ENCODE measurements at places on chromosomes 12 and 14.

- no peaks in the 10 kb centered on the region for H3K4me1 ChIP-seq
- H3K27me3 ChIP-seq: no peaks in the 10 kb centered on the region
- no peaks in the 10 kb centered on the region for H3K36me3 ChIP-seq
- no peak overlapping the region for H3K4me3 ChIP-seq
- no peak for DNase-seq
These were observed 308.4 kb downstream of the SEC23A start for GRCh38 chr14:38794677-38795076.

GRCh38 chr12:25670076-25671055 lies 117.3 kb upstream of the LMNTD1 start:
- no peak overlapping the region for H3K4me3 ChIP-seq
- H3K36me3 ChIP-seq: no peaks in the 10 kb centered on the region

GRCh38 chr12:129873833-129874208 lies 30.0 kb downstream of the TMEM132D start:
- no peaks in the 10 kb centered on the region for H3K36me3 ChIP-seq
- no peaks in the 10 kb centered on the region for H3K27me3 ChIP-seq
- DNase-seq: no peak
- no peak overlapping the region for H3K27ac ChIP-seq
- no peaks in the 10 kb centered on the region for H3K4me1 ChIP-seq

DNA sequence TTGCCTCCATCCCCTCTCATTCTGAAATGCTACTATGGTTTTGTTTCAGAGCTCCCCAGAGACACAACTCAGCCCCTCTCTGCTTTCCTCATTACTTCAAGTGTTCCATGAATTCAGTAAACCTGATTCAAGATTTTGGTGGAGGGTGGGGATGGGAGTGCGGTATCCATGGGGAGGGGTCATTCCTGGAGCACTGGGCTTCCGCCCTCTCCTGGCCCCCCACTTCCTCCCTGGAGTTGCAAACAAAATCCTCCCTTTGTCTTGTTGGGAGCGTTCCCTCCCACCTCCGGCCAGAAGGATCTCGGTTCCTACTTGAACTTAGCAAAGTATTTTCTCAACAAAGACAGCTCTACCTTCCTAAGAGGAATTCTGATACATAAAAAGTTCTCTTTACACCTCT lies 71.8 kb upstream of the LTA4H start:
- no peak overlapping the region for H3K27ac ChIP-seq
- no peaks in the 10 kb centered on the region for H3K27me3 ChIP-seq
- no peak overlapping the region for H3K4me3 ChIP-seq
- peaks cover 14% of the 10 kb centered on the region for H3K4me1 ChIP-seq
- no peak for DNase-seq

GRCh38 chr12:106845902-106846301 lies 71.4 kb downstream of the RIC8B start:
- DNase-seq: no peak
- peaks cover 40% of the 10 kb centered on the region for H3K36me3 ChIP-seq
- H3K4me3 ChIP-seq: no peak overlapping the region

- H3K27ac ChIP-seq: no peak overlapping the region
- H3K36me3 ChIP-seq: no peaks in the 10 kb centered on the region
- H3K4me1 ChIP-seq: no peaks in the 10 kb centered on the region
- no peak overlapping the region for H3K4me3 ChIP-seq
- no peak for DNase-seq
These were observed 29.3 kb upstream of the RASSF8 start for GRCh38 chr12:25929142-25929541.

- H3K4me1 ChIP-seq: no peaks in the 10 kb centered on the region
- no peaks in the 10 kb centered on the region for H3K36me3 ChIP-seq
- H3K4me3 ChIP-seq: no peak overlapping the region
- no peak overlapping the region for H3K27ac ChIP-seq
- no peaks in the 10 kb centered on the region for H3K27me3 ChIP-seq
- no peak for DNase-seq
These were observed 1366.5 kb downstream of the AACS start for GRCh38 chr12:126431767-126432166.

DNA sequence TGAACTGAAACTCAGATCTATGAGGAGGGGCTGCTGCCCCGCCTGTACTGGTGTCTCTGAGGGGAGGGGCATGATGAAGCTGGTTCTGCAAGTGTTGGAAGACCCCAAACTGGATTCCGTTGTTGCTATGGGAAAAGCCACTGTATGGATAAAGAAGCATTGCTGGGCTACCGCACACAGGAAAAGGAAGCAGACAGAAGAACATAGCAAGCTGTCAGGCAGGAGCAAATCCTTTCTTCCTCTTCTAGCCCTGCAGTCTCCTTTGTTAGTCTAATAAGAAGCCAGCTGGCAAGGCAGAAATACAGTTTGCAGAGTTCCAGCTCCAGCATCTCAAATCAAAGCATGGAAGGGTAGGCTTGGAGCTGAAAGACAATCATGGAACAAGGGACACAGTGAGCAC lies 26.3 kb upstream of the NR1H4 start:
- DNase-seq: no peak
- no peak overlapping the region for H3K4me3 ChIP-seq
- H3K4me1 ChIP-seq: no peaks in the 10 kb centered on the region
- no peaks in the 10 kb centered on the region for H3K36me3 ChIP-seq
- H3K27ac ChIP-seq: no peak overlapping the region

GRCh38 chr12:51898506-51898905 lies 8.8 kb upstream of the ACVRL1 start:
- peak overlapping the region; percentile 36 for H3K27ac ChIP-seq
- no peaks in the 10 kb centered on the region for H3K27me3 ChIP-seq
- H3K4me3 ChIP-seq: no peak overlapping the region
- H3K4me1 ChIP-seq: no peaks in the 10 kb centered on the region
- no peak for DNase-seq

GRCh38 chr12:31423405-31423804 lies 97.5 kb upstream of the SINHCAF start:
- no peaks in the 10 kb centered on the region for H3K27me3 ChIP-seq
- no peak overlapping the region for H3K27ac ChIP-seq
- H3K36me3 ChIP-seq: no peaks in the 10 kb centered on the region
- H3K4me3 ChIP-seq: no peak overlapping the region
- no peak for DNase-seq
- no peaks in the 10 kb centered on the region for H3K4me1 ChIP-seq

DNA sequence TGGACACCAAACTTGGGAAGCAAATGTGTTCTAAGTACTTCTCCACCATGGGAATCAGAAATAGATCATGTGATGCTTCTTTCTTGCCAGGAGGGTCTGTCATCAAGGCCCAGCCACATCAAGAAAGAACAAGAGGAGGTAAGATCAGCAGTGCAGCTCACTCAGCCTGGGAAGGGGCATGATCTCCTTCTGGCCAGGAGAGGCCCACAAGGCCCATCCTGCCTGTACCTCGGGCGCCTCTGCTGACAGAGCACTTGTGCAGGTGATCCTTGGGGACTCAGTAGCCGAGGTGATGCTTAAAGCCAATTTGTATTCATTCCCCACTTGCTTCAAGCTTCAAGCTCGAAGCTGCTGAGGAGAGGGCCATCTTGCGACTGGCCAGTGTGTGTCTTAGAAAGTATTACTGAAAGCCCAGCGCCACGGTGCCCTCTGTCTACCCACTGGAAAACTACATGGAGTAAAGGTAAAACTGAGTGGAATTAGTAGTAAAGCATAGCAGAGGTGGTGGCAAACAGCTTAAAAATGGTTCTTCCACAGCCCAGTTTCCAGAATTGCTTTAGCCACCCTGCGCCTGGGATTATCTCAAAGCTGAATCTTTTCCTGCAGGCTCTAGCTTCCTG lies 26.2 kb downstream of the RTRAF start:
- H3K4me1 ChIP-seq: no peaks in the 10 kb centered on the region
- no peak overlapping the region for H3K27ac ChIP-seq
- H3K4me3 ChIP-seq: no peak overlapping the region

DNA sequence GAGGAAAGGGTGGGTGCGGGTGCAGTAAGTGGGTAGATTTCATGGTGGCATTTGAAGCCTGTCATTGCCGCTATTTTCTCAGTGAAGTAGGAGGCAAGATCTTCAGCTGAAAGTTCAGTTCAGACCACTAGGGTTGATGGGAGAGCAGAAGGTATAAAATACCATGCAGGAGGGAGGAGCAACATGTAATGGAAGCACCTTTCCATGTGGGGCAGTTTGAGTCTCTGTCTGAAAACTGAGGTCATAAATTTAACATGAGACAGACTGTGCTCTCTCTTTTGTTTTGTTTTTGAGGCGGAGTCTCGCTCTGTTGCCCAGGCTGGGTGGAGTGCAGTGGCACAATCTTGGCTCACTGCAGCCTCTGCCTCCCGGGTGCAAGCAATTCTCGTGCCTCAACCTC lies 22.7 kb downstream of the LRRC74A start:
- H3K27ac ChIP-seq: no peak overlapping the region
- DNase-seq: no peak
- H3K4me3 ChIP-seq: no peak overlapping the region

DNA sequence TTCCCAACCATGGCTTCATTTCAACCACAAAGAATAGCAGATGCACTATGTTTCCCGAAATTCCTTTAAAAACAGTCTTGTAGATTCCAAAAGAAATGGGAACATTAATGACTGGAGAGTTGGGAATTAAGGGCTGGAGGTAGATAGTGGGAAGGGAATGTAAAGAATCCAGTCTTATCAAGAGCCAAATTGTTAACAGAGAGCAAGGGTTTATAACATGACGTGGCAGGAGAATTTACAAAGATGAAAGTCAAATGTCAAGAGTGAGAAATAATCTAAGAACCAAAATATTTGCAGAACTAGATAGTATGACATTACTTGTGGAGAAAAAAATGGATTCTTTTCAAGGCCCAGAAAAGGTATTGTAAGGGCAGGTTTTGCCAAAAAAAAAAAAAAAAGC lies 200.9 kb downstream of the GRIN2B start:
- no peak for DNase-seq
- H3K27me3 ChIP-seq: no peaks in the 10 kb centered on the region

GRCh38 chr12:56104815-56105608 lies 653 bp downstream of the PA2G4 start:
- H3K27ac ChIP-seq: peak overlapping the region; percentile 94
- no peak for DNase-seq
- H3K36me3 ChIP-seq: peaks cover 10% of the 10 kb centered on the region
- H3K27me3 ChIP-seq: no peaks in the 10 kb centered on the region
- H3K4me3 ChIP-seq: peak overlapping the region; percentile 97
- peaks cover 25% of the 10 kb centered on the region for H3K4me1 ChIP-seq

DNA sequence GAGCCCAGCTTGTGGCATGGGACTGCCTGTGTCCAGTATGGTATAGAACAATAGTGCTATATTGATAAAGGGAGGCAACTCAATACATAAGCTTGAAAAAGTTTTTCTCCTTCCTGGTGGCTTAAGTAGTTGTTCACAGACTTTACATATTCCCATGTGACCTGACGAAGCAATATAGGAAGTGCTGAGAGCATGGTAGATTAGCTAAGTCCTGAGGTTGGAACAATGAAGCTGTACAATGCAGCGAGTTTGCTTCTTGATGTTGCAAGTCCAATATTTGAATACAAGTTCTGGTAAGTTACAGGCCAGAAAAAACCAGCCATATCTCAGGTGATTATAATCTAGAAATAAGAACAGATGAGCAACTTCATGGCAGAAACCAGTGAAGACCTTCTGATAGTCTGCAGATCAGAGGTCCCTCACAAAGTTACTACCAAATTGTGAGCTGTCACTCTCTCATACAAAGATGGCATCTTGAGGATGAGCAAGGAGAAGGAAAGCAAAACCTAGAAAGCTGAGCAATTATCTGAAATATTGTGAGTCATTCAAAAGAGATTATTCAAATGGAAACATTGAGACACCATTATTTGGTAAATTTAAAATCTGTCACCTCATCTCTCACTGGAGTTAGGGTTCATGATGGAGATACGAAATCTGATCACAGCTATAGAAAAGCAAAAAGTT lies 72.9 kb upstream of the BTG1 start:
- no peaks in the 10 kb centered on the region for H3K36me3 ChIP-seq

DNA sequence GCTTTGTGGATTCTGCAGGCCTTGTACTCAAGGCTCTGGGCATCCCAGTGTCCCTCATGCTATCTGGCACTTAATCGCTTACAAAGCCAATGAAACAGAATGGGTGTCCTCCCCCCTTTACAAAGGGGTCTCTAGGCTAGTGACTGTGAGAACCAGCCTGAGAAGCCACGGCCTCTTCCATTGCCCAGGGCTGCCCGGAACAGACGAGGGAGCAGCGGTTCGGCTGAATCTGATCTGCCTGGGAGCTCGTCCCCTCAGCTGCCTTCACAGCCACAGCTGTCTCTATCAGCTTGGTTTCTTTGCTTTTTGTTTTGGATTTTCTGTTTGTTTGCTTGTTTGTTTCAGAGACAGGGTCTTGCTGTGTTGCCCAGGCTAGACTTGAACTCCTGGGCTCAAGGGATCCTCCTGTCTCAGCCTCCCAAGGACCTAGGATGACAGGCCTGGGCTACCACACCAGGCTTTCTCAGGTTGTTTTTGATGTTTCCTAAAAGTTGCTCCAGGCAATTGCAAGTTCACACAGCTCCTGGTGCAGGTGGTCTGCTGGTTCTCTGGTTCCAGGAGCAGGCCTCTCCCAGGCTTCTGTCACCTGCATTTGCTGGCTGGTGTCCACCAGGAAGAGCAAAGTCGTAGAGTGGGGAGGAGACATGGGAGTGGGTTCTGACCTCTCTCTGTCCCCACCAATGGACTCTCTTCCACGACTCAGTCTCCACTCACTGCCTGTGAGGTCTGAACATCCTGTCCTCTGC lies 10.9 kb upstream of the RIN3 start:
- no peak for DNase-seq
- no peaks in the 10 kb centered on the region for H3K36me3 ChIP-seq
- H3K4me3 ChIP-seq: no peak overlapping the region
- H3K27ac ChIP-seq: no peak overlapping the region

DNA sequence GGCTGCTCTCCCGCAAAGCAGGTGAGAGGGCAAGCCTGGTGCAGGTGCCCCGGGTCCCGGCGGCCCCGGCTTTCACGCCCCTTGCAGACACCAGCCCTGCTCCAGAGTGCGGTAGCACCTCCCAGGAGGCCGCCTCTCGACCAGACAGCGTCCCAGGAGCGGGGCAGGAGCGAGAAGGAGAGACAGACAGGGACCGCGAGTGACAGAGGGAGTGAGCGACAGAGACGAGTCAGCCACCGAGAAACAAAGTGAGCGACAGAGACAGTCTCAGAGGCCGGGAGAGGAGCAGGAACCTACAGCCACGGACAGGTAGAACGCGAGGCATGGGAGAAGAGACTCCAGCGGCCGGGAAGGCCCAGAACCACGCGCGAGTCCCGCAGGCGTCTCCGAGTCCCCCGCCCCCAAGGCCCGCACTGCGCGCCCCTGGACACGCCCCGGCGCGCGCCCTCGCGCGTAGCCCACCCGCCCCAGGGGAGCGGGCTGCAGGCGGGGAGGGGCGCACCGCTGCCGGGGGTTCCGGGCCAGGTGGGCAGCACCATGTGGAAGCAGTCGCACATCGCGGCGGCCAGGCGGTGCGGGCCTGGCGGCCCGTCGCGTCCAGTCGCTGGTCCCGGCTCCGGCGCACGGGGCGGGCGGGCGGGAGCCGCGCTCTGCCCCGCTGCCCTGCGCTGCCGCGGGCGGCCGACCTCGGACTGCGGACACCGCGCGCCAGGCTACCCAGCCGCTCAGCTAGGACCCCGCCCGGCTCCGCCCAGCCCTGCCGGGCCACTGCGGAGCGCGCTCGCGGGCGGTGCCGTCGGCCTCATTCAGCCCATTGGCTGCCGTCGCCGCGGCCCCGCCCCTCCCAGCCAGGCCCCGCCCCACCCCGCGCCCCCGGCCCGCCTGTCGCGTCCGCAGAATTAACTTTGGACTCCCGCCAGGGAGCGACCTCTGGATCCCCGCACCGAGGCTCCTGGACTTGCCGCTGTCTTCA lies at the start of gene AHNAK2:
AHNAK2 (minus strand) TSS at position 694 of the 973 bp plus-strand sequence; CDS start at position 557, 137 bp downstream.
- H3K4me1 ChIP-seq: peaks cover 53% of the 10 kb centered on the region
- no peaks in the 10 kb centered on the region for H3K36me3 ChIP-seq
- peak within 1 kb of the TSS; percentile 79 for H3K27ac ChIP-seq
- no peaks in the 10 kb centered on the region for H3K27me3 ChIP-seq
- no peak for DNase-seq
- peak within 1 kb of the TSS; percentile 77 for H3K4me3 ChIP-seq

- no peaks in the 10 kb centered on the region for H3K27me3 ChIP-seq
- H3K4me1 ChIP-seq: no peaks in the 10 kb centered on the region
- no peak overlapping the region for H3K4me3 ChIP-seq
- H3K27ac ChIP-seq: no peak overlapping the region
These were observed 868.6 kb downstream of the LRFN5 start for GRCh38 chr14:42475289-42475688.
